ENCODE measurements at places on chromosomes 4 and X.

DNA sequence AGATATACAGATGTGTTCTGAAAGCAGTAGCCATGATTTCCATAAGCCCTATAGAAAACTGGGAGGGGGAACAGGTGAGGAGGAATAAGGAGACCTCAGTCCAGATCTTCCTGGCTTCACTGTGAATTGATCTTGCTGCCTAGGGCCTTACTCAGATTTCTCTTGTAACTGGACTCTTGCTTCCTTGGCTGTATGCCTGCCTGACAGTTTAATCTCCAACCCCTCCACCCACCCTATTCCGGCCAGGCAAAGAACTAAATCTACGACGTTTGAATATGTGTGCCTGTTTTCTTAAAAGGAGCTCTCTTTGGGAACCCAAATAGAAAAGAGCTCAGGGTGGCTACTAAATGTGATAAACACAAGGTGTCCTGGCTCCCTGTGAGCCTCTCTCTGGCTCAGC is 173.0 kb downstream of the GPC3 start:
- no peak for DNase-seq

- no peak for DNase-seq
Observed at GRCh38 chr4:20984576-20984836, 284.2 kb downstream of the PACRGL start.

DNA sequence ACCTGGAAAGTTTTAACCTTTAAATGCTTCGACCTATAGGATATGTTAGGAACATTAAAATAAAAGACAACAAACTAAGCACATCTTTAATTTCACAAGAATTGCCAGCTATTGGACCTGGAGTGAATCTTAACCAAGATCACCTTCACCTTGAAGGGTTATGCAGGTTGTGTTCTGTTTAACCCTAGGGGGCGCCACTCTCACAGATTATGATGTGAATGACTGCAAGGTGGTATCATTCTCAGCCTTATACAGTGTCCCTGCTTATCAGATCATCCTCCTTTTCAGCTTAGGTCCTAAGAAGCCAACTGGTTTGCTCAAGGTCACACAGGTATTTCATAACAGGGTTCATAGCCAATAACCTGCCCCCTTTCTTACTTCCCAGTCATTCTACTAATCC is 23.5 kb downstream of the INTS6L start:
- no peak for DNase-seq

DNA sequence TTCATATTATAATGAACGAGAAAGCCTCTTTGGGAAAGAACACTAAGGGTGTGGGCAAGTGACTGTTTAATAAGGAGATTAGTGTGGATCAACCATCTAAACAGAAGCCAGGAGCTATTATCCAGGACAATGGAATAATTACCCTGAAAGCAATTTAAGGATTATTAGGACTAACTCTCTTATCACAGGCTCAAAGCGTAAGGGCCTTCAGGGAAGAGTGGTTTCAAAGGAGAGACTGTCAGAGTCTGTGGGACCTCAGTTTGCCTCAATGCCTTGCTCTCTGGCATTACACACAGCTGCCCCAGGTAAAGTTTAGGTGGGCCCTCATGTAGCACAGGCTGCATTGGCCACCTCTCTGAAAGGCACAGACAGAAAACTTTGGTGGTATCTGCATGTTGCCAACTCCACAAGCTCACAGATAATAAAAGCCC is 717.2 kb upstream of the ADGRL3 start:
- no peak for DNase-seq

- no peak for DNase-seq
Observed at GRCh38 chr4:140153419-140153717, 616 bp downstream of the MAML3 start.

GRCh38 chrX:135489542-135489941 is 30.9 kb upstream of the INTS6L start:
- peak; percentile 49 for DNase-seq
